NCI-H1436 (cell line): ENCODE measurements at places on chromosomes 16 and 17.

GRCh38 chr16:57435838-57436237, 11.3 kb downstream of the CIAPIN1 start:
- DNase-seq = no peak

GRCh38 chr16:69084289-69084688, 21.2 kb upstream of the HAS3 start:
- DNase-seq = no peak

DNA sequence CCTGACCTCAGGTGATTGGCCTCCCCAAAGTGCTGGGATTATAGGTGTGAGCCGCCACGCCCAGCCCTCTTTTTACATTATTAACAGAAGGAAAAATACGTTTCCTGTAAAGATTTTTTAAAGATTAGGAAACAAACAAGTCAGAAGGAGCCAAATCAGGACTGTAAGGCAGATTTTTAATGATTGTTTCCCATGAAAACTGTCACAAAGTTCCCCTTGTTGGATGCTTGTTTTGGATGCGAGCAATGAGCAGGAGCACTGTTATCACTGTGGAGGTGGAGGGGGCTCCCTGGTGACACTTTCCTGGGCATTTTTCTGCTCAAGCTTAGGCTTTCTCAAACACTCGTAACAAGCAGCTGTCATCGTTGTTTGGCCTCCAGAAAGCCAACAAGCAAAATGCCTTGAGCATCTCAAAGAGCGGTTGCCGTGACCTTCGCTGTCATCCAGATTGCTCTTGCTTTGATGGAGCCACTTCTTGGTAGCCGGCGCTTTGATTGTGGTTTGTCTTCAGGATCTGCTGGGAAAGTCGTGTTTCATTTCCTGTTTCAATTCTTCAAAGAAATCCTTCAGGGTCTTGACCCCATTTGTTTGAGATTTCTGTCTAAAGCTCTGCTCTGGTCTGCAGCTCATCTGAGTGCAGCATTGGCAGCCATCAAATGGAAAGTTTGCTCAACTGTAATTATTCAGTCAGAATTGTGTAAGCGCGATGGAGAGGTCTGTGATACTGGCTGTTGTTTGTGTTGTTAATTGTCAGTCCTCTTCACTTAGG, 128.7 kb downstream of the RPTOR start:
- no peak for DNase-seq

- DNase-seq = no peak
Observed at GRCh38 chr17:36500745-36501225, 14.3 kb downstream of the ZNHIT3 start.

GRCh38 chr16:32116080-32116479, 137.0 kb upstream of the TP53TG3D start:
- DNase-seq = no peak

DNA sequence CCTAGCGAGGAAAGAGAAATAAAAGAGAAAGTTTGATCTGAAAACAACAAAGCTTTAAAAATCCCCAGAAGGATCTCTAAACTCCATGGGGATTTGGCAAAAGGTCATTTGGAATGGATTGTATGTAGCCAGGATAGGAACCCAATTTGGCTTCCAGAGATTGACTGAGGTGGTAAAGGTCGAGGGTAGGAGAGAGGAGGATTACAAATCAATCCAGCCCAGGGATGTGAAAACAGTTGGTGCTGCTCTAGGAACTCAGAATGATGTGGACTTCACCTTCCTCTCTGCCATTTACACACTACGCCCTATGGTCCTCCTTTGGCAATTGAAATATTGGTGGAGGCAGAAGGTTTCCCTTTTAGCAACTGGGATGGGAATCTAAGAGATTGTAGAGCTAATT, 18.8 kb upstream of the SMIM36 start:
- DNase-seq = no peak
